NCI-H2171 (cell line): ENCODE measurements at places on chromosomes 7 and 10.

- no peak for DNase-seq
Observed at GRCh38 chr7:86692755-86693154, 49.0 kb downstream of the GRM3 start.

DNA sequence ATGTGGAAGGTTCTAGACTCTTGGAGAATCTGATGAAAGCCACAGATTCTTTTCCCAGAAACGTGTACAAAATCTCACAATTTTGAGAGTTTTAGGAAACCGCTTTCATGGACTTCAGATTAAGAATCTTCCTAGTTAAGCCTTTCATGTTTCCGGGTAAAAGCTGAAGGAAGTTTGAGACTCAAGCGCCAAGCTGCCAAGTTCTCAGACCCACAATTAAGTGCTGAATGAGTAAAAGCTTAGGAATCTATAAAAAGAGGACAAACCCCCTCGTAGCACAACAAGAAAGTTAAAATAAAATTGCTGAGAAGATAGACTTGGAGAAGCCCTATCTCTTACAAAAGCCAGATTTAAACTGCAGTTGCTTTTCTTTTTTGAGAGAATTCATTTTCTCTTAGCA lies 99.6 kb downstream of the ST8SIA6 start:
- DNase-seq: no peak

DNA sequence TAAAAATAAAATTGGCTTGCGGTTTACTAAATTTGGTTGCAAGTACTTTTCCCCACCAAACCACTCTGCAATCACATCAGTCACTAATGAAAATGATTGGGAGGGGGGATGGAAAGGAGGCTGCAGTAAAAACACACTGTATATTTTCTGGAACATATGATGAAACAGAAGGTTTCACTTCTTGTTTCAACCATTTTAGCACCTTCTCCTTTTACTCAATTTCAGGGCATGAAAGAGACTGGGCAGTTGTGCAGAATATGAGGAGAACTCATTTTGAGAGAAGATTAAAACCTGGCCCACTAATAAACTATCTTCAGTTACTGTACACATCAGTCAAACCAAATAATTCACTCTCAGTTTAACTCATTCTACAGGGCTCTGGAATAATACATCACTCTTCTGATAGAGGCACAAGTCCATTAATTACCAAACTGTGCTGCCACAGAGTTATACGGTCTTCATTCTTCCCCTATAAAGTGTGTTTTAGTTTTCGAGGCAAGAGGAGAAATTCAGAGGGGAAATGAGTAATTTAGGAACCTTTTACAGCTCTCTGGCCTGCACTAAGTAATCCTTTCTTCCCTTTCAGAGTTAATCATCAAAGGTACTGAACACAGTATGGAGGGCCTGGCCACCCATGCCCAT lies 25.5 kb downstream of the JAZF1 start:
- no peak for DNase-seq

GRCh38 chr10:93921338-93921737 lies 27.6 kb downstream of the SLC35G1 start:
- no peak for DNase-seq

DNA sequence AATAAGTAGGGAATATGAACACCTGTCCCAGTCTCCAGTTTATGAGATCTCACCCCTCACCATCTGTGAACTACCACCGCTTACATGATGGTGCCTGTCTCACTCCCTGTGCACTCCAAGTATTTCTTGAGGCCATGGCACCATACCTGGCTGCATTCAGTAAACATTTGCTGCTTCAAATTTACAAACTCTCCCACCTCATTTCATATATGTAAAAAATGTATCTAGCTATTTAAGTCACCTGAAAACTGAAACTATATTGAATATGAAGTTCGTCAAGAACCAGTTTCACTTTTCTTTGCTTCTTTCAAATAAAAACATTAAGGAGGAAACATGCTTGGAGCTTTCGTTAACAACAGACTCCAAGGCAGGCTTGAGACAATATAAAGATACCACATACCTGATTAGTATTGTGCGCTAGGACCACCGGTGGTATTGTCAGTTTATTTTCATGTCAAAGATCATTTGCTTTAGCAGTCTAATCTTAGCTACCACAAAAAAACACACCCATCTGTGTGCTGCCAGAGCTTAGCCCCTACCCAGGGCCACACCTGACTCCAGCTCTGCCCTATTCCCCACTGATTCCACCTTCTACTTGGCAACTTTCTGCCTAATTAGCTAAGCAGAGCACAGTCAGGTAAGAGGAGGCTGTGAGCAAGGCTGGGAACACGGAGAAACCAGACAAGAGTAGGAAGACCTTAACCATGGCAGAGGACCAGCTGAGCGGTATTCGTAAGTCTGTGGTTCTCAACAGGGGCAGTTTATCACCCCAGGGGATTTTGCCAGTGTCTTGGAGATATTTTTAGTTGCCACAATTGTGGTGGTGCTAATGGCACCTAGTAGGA lies 92.0 kb downstream of the ZFAND4 start:
- DNase-seq: peak; percentile 44

- no peak for DNase-seq
Observed at GRCh38 chr10:15744217-15744865, 24.6 kb upstream of the ITGA8 start.

DNA sequence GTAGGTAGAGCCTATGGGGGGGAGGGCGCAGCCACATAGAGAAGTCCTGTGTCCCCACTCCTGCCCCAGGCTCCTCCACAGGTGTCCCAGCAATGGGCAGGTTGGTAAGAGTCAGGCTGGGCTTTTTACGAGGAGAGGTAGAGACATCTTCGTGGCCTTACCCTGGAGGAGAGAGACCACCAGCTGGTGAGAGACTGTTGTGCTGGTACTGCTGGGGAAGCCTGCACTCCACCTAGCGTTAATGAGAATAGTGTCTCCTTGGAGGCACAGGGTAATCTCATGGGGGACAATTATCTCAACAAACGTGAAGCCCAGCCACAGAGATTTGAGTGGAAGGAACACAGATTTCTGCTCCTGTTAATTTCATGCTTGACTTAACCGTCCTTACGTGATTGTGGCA lies 29.5 kb upstream of the RASGEF1A start:
- no peak for DNase-seq

DNA sequence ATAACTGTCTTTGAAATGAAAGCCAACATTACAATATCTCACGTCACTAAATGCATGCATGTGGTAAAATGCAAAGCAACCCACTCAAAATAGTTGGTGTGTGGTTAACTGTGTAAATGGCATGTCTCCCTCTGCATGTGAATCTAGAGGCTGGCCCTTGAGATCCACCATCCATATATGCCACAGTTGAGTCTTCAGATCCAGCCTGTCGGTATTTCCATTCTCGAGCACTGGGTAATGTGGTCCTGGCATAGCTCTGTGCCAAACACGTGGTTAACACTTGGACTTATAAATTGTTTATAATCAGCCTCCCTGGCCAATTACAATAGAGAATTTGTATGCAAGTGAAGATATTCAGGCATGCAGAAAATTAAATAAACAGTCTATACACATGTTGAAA lies 90.3 kb downstream of the LYZL1 start:
- no peak for DNase-seq

DNA sequence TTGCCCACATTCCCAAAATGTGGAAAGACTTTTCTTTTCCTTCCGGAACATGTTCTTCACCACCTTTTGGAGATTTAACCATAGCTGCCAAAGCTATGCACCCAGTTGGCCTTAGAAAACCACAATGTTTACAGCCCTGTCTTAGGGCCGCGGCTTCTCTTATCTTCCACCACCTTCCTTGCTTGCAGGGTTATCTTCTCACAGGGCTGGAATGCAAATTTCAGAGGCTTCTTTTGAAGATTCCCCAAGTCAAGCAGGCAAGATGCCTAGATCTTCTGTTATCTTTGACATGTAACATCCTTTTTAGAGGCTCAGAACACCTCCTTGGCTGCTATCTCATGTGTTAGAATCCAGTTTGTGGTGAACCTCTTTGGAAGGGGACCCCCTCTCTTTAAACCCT lies 11.1 kb downstream of the KCTD7 start:
- DNase-seq: no peak

- no peak for DNase-seq
Observed at GRCh38 chr7:3805151-3805550, 504.1 kb downstream of the SDK1 start.

DNA sequence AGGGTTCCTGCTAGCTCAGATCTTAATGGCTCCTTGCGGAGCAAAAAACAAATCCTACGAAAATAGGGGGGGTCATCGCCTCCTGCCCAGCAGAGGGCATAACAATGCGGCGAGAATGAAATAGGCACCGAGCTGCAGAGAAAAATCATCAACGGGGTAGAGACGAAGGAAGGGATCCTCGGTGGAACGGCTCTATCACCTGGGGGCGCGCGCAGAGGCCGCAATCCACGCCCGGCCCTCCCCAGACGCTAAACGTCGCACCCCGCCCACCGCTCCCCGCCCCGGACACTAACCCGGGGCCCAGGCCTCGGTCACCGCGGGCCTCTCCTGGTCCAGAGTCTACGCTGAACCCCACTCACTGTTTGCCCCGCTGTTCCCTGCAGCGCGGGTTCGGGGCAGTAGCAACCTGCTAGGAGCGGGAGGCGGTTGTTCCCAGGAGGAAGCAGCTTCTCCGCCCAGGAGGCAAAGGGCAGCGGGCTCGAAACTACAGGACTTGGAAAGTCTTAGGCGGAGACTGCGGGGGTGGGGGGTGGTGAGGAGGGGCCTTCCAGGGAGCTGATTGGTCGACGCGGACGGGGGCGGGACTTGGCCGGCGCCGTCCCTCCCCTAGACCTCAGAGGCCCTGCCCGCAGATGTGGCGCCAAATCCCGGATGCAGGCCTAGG lies at the start of gene TCAF1:
Gene TCAF1 (minus strand): TSS at position 509 of the 664 bp plus-strand sequence. CDS start 25,568 bp downstream, outside the sequence.
- peak; percentile 92 for DNase-seq

- no peak for DNase-seq
Observed at GRCh38 chr7:2791390-2791789, 52.7 kb downstream of the GNA12 start.

DNA sequence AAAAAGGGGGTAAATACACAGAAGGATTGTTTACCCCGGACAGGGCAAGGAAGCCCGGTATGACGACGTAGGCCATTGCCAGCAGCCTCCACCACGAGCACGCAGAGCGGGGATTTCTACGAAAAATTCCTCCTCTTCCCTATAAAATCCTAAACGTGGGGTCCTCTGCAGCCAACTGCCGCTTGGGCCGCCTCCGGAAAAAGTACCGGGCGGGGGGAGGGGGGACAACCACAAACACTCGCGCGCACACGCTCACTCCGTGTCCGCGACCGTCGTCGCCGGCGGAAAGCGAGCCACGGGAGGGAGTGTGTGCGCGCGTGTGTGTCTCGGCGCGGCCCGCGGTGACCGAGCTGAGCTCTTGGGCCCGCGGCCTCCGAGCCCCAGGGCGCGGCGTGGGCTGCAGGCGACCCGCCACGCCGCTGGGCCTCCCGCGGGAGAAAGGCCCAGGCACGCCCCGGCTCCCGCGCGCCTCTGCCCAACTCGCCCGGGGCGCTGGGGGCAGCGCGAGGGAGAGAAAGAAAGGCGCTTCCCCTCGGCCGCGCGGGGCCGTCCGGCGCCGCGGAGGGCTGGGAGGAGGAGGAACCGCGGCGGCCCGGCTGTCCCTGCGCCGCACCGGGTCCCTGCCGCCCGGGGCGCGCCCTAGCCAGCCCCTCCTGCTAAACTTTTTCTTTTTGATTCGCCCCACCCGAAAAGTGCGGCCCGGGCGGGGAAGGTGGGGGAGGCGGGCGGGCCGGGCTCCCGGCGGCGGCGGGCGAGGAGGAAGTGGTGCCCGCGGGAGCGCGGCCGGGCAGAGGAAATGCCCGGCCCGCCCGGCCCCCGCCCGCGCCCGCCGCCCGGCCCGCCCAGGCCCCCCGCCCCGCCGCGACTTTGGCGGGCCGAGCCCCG lies 1.5 kb downstream of the CTBP2 start:
- no peak for DNase-seq

DNA sequence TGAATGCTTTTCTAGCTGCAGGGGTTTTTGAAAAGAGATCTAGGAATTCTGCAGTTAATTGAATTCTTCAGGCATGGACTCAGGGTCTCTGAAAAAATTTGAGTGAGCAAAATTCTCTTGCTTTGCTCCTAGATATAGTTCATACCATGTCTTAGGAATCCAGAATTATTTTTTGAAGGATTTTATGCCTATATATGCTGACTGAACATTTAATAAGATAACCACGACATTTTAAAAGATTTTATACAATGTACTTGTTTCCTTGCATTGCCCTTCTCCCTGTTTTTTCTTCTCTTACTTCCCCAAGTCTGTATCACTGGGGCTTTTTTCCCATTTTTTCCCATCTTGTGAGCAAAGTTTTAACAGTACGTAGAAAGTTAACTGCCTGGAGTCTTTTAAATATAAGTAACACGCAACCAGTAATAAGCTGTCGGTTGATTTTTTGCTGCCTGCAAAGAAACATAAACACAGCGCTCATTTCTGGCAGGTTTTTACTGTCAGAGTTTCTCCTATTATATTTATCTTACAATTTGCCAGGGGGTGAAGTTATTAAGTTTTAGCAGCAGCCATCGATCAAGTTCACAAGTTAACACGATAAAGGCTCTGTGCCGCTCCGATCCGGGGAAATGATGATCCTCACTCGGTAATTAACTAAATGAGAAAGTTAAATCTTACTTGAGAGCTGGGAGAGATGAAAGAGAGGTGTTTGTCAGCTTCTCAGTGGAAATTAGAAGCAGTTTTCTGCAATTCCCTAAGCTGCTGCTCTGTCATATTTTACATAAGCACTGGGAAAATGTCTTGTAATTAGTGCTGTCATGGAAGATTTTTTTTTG lies 81.0 kb downstream of the POLL start:
- no peak for DNase-seq

- DNase-seq: no peak
Observed at GRCh38 chr10:86556532-86556931, 34.9 kb upstream of the WAPL start.

DNA sequence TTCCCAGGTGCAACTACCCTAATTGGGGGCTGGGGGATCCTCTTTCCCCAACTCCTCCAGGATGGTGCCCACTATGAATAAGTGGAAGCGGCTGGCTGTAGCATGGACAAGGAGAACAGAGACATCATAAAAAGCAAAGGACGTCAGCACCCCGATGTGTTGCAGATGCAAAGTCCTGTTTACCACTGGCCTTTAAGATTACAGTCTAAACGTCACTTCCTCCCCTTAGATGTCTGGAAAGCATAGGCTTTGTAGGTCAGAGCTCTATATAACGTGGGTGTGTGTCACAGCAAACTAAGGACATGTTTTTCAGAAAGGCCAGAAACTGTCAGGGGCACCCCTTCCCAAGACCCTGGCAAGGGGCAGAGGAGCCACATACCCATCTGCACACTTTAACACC lies 7.9 kb downstream of the COBL start:
- DNase-seq: no peak

DNA sequence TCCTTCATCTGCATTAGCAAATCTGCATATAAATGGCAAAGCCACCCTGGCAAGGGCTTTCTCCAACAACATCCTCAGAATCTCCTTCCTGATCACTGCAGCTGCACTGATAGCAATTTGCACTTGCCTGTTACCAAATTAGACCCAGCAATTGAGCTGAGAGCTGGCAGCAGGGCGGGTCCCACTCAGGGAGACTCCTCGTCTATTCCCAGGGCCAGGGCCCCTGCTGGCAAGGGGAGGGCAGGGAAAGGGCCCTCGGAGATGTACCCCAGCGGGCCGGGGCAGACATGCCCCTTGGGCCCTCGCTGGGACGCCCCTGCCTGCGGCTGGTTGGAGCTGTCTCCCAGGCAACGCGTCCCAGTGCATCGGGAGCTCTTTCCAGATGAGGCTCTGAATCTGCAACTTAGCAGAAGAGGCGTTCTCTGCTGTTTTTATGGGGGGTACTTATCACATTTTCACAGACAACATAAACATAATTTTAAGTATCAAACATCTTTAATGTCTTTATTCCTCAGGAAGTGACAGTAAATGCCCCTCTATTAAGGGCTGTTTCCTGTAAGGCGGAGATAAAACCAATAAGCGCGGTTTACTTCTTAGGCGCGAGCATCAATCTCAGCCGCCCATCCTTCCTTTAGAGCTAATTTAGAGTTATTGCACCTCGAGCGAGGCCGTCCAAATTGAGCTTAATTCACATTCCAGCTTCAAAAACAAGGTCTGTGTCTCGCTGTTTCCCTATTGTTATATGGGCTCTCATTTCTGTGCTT lies 249.0 kb upstream of the PPP2R2D start:
- no peak for DNase-seq
